ENCODE measurements at places on chromosomes 12 and 14. TPM values are rescaled to one million over a fixed set of nuclear protein-coding genes. Genes with fewer than 3 reads are reported as not detected.

Gene B4GALNT1
- 0.55 TPM for total RNA-seq

Gene NINJ2
- total RNA-seq: 3.1 TPM

Gene MLF2
- total RNA-seq: 115 TPM

Gene IL26
- total RNA-seq: not detected

Gene ZFHX2
- 0.14 TPM for total RNA-seq

Gene ENTPD5
- total RNA-seq: 8.4 TPM

Gene ZC2HC1C
- 1.1 TPM for total RNA-seq

Gene ARHGAP9
- 0.28 TPM for total RNA-seq

Gene RFX4
- total RNA-seq: not detected

Gene C3AR1
- 0.18 TPM for total RNA-seq

Gene RIMBP2
- total RNA-seq: 0.18 TPM

Gene SERPINA3
- 8.0 TPM for total RNA-seq

Gene COX8C
- not detected for total RNA-seq

Gene PIWIL1
- total RNA-seq: not detected

Gene MEG3
- total RNA-seq: 145 TPM

Gene EMP1
- total RNA-seq: 21.3 TPM

Gene UNG
- 18.1 TPM for total RNA-seq

Gene KCNA5
- not detected for total RNA-seq

Gene PIK3C2G
- not detected for total RNA-seq

Gene OAS1
- 0.28 TPM for total RNA-seq

Gene RPL36AL
- 446 TPM for total RNA-seq

Gene FOXN3
- 12.2 TPM for total RNA-seq

Gene KRT6C
- not detected for total RNA-seq

Gene TMEM30B
- total RNA-seq: 0.14 TPM

Gene MAP3K9
- 0.14 TPM for total RNA-seq

Data from smooth muscle cell of bladder (primary cell).